Cortex of kidney (tissue), 1 donor: ENCODE measurements at places on chromosomes 5 and 9.

DNA sequence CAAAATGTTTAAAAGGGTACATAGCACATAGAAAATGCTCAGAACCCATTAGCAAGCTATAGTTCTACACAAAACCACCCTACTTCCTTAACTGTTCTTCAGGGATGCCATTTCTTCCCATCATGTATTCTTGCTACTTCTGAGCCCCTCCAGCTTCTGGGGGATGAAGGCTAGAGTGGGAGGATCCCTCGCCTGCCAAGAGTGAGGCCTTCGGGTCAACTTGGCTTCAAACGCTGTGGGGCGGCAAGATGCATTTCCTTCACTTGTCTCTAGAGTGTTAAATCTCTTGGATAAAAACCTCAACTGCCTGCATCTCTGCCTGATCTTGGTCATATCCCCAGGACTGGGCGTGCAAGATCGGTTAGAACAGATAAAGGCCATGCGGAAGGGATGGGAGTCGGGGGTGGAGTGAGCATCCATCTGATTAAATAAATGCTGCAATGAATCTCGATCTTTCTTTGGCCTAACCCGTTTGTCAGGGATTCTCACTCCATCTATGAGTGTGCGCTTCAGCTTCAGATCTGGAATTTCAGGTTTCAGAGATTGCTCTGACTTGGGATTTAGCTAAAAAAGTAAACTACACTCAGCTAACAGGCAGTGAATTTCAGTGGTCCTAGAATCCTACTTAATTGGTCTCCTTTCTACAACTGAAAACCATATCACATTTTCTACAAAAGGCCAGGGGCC, 118.0 kb upstream of the PANK3 start:
- no peak for DNase-seq

DNA sequence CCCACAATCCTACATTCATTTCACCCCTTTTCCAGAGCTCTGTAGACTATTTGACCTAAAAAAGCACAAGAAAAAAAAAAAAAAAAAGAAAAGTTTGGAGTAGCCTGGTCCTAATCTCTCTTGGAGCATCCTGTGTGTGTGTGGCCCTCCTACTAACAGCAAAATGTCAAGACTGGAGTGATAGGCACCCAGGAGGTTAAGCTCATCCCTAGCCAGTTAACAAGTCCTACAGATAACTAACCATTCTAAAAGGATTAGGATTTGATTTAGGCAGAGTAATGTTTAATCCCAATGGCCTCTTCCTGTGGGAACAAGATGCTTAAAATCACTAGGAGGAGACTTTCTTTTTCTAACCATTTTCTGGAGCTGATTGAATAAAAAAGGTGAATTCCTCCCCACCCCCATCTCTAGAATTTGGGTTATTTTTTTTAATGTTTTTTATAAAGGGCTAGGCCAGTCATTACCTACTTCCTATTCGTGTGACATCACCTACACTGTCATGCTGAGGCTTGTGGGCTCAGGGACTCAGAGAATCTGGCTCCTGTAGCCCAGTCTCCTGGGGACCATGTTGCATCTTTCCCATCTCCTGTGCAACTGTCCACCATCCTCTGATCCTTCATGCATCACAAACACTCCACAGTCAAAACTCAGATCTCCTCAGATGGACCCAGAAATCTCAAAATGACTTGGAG, 43.2 kb upstream of the NR3C1 start:
- no peak for DNase-seq

DNA sequence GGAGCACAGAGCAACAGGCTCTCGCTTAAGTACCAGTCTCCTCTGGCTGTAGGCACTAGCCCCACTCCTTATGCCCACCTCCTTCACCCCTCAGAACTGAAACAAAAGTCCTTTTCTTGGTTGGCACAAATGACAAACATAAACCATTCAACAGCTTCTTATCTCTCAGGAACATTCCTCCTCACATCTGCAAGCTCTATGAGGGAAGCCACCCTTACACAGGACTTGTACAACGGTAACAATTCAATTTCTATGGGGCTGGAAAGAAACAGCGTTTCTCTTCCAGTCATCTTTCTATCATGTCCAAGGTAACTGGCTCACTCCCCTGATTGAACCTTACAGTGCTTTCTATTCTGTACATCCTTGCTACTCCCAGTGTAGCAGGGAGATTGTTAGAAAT, 74.1 kb downstream of the CSF2 start:
- no peak for DNase-seq

GRCh38 chr9:106326493-106326892, 536.5 kb upstream of the ZNF462 start:
- DNase-seq, result no peak

GRCh38 chr5:118249386-118249785, 739.0 kb downstream of the DTWD2 start:
- no peak for DNase-seq

DNA sequence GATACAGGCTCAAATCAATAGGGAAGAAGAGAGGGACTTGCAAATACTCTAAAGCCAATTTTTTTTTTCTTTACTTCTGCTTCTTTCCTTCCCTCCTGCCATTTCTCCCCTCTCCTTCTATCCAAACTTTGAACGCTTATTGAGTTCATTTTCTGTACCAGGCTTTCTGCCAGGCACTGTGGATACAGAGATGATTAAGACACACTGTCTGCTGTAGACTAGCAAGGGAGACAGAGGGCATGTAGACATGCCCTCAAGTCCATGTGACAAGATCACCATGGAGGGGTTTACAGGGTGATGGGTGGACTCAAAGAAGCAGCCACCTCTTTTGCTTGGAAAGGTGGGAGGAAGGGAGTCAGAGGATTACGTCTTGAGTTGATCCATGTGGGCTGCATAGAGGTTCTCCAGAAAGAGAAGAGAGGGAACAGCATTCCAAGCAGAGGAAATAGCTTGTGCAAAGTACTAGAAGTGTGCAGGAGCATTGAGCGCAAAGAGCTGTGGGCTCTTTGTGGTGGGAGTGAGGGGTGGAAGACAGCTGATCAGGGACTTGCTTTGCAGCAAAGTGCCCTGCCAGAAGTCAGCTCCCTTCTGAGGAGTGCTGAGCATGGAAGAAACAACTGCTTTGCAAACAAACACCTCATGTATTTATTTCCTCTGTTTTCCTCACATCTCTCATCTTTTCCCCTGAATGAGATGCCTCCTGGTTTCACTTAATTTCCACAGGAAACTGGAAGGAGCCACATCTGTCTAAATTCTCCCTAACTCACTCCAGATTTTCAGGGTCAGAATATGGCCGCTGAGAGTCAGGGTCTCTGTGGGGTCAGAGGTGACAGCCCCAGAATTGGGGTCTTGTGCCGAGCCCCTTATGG, 64.4 kb upstream of the COL15A1 start:
- DNase-seq, result no peak

GRCh38 chr9:121098567-121099198, 23.9 kb downstream of the CNTRL start:
- no peak for DNase-seq

- DNase-seq, result no peak
Observed at GRCh38 chr5:148512498-148512897, 128.7 kb downstream of the FBXO38 start.

DNA sequence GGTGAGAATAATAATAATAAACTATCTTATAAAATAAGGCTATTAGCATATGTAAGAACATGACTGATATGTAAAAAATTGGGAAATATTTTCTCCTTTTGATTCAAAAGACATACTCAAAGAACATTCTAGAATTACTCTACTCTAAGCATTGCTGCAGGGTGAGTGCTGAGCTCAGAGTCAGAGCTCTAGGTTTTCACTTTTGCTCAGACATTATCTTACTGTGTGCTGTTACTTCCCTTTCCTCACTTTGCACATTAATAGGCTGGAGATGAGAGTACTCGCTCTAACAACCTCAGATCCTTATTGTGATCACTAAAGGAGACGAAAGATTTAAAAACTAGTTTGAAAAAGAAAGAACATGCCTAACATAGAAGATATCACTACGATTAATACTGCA, 99.4 kb upstream of the C9orf72 start:
- DNase-seq, result no peak

GRCh38 chr5:153938191-153938842, 100.4 kb downstream of the FAM114A2 start:
- no peak for DNase-seq

- DNase-seq, result no peak
Observed at GRCh38 chr9:136303825-136304416, at the start of gene CCDC187. Gene CCDC187 (minus strand): TSS chr9:136304094. CDS start chr9:136303830, 264 bp downstream.

DNA sequence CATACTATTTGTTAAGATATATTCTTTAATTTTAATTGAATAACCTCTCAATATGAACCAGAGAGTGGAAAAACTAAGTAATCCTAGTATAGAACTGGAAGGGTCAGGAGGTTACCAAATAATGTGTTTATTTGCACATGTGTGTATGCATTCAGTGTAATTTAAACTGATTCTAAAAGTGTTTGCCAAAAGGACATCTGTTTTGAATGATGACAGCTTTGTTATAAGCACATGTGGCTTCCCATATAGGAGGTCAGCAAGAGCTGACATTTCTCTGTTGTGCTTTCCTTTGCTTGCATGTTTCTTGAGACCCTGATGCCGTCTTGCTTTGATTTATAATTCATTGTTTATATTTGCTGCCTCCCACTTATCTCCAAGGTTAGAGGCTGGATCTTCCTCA, 383.4 kb downstream of the BRINP1 start:
- DNase-seq, result no peak

GRCh38 chr9:28212979-28213378, 639.7 kb upstream of the C9orf72 start:
- DNase-seq, result no peak

DNA sequence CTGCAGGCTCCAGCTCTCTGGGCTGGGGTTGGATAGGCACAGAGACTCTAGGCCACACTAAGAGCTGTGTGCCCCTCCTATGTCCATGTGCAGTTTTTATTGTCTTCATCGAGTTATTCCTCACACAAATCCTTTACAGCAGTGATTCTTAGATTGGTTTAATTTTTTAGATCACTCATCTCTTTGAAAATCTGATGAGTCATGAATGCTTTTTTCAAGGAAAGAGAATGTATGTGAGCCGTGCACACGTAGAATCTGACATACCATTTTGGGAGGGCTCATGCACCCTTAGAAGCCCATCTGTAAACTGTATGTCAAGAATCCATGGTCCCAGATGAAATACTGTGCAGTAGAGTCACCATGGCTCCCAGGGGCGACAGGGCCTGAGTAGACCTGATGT, 100.7 kb upstream of the S1PR3 start:
- no peak for DNase-seq

DNA sequence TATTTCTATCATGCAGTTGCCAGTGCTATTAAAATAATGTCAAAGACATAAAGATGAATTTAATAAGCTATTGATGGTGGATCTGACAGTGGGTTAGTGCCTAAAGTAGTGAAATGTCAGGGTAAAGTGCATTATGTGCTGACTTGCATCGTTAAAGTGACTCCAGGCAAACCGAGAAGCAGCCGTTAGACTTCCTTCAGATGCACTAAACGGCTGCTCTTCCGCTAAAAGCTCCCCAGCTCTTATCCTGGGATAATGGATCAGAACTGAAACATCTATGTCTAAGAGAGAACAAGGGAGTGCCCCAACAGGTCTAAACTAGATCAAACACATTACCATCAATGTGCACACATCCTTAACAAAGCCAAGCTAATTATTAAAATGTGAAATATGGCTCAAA, 468.2 kb downstream of the NTRK2 start:
- no peak for DNase-seq

DNA sequence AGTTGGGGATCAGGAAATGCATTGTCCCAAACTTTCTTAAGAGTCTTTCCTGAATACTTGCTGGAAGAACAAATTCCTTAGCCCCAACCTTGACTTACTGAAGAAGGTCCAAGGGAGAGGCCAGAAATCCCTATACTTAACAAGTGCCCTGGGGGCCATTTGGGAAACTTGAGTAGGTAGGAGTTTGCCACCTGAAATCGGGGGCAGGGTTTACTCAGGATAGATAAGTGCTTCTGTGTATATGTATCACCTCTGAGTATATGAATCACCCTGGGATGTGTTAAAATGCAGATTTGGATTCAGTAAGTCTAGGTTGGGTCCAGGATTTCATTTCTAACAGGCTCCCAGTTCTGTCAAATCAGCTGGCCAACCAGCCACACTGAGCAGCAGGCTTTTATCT, 47.9 kb upstream of the MYO10 start:
- no peak for DNase-seq

DNA sequence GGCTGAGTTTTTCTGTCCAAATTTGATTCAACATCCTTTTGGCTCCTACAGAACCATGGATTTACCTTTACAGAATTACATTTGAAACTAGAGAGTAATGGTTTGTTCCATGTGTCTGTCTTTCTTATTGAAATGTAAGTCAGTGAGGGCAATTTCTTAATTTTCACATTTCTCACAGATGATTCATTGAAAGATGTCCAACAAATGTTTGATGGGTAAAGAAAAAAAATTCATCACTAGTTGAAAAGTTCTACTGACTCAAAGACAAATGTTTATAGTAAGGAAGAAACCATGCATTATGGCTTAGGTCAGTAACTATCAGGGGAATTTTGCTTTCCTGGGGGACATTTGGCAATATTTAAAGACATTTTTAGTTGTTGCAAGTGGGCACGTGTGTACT, 131.6 kb upstream of the TRPM3 start:
- DNase-seq, result no peak

GRCh38 chr5:102229685-102230084, 66.4 kb downstream of the SLCO4C1 start:
- no peak for DNase-seq

DNA sequence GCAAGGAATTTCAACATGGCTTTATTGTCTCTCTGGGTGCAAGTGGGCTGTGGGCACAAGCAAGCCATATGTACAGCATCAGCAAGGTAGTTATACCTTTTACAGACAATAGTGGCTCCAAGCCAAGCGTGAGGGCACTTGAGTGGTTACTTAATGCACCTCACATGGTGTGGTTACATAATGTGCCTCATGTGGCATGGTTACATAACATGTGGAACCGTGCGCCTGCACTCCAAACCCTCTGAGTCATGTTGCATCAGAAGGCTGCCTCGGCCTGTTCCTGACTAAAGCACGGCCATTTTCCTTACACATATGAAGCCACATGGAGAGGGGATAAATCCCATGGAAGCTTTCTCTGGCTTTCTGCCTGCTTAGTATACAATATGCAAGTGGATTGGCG, 150.9 kb downstream of the OSTF1 start:
- DNase-seq, result no peak

GRCh38 chr5:160852049-160852448, at the start of gene ATP10B:
Gene ATP10B (minus strand): TSS chr5:160852211. CDS start chr5:160688074, 164,137 bp downstream.
- DNase-seq, result no peak

DNA sequence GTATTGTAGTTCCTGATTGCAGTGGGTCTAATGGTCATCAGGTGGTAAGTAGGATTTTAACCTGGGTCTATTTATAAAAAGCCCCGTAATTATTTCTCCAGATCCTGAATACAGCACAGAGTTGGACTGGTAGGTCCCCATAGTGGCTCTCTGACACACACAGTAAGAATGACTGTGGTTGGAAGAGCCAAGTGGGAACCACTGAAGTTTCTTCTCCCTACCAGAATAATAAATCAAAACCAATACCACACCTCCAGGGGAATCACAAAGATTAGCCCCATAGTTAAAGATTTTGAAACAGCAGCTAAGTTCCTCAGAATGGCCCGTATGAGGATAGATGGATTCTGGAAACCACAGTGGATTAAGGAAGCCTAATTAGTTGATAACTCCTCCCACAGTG, 68.4 kb upstream of the ZFR start:
- DNase-seq, result no peak

GRCh38 chr5:153447534-153447933, 42.9 kb upstream of the GRIA1 start:
- DNase-seq, result no peak
